ENCODE measurements at places on chromosomes 7 and 10. TPM values are rescaled to one million over a fixed set of nuclear protein-coding genes. Genes with fewer than 3 reads are reported as not detected.

Gene SFTPD
- not detected for total RNA-seq

Gene POMZP3
- 11.3 TPM for total RNA-seq

DNA sequence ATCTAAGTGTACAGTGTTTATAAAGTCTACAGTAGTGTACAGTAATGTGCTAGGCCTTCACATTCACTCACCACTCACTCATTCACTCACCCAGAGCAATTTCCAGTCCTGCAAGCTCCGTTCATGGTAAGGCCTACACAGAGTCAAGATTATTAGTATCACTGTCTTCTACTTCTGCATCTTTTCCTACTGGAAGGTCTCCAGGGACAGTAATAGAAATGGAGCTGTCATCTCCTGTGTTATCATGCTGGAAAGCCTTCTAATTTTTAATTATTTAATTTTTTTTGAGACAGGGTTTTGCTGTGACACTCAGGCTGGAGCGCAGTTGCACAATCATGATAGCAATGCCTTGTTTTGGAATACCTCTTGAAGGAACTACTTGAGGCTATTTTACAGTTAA lies 207.0 kb downstream of the HTR7 start:
- DNase-seq, result no peak

GRCh38 chr7:86629-87028 lies 105.7 kb upstream of the FAM20C start:
- no peak for DNase-seq

- DNase-seq, result no peak
Measured at GRCh38 chr7:46383605-46384004, 462.5 kb upstream of the IGFBP3 start.
